Activated CD4-positive, alpha-beta T cell treated with anti-CD3 and anti-CD28 coated beads, Interleukin-2, amount 50 U/mL, for 1 hour (primary cell): ENCODE measurements at places on chromosomes 16 and 17.

GRCh38 chr17:78789663-78790181, 7.6 kb upstream of the CYTH1 start:
- DNase-seq: peak; percentile 72

- no peak for DNase-seq
Measured at GRCh38 chr16:80681436-80681835, 123.0 kb downstream of the CDYL2 start.

- DNase-seq: no peak
Measured at GRCh38 chr17:80573701-80574100, 29.1 kb downstream of the RPTOR start.

DNA sequence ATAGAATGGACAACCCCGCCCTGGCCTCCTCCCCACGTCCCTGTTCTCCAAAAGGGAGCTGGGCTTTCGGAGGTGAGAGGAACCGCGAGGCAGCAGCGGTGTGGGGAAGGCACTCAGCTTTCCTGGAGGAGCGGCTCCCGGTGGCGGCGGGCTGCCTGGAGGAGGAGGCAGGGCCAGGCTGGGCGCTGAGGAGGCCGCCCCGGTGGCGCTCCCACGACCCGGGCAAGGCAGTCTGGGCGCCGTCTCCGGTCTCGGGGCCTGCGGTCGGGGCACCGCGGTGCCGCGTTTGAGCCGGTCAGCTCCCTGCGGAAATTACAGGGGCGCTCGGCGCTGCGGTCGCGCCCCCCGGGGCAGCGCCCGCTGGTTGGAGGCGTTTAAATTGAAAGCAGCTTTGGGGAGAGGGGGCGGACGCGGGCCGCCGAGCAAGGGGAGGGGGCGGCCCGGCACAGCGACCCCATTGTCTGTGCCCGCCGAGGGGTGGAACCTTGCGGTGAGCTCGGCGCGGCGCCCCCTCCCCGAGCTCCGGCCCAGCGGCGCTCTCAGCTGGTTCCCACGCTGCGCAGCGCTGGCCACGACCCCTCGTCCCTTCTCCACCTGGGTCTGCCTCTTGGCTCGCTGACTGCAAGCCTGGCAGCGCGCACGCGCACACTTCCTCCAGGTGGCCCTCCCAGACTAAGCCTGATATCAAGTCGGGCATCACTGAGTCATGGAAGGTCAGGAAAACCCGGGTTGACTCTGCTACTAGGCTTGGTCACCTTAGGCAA, 58.7 kb upstream of the DLX4 start:
- no peak for DNase-seq

GRCh38 chr17:8944748-8945147, 20.8 kb downstream of the PIK3R5 start:
- no peak for DNase-seq

- DNase-seq: no peak
Measured at GRCh38 chr17:78537217-78537860, 39.9 kb downstream of the DNAH17 start.

DNA sequence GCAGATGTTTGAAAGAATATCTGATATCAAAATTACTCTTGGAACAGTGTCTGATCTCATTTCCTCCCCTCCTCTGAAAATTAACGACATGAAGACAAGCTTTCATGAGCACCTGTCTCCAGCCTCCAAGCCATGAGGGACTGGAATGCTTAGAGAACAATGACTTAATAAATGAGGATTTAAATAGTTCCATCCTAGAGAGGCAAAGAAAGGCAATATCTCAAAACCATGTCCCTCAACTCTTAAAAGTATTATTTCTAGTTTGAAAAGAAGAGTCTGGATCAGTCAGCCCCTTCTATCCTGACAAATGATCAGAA, 137.5 kb downstream of the ANKFN1 start:
- DNase-seq: no peak

GRCh38 chr17:16662936-16663335, 9.3 kb upstream of the ZNF624 start:
- no peak for DNase-seq

DNA sequence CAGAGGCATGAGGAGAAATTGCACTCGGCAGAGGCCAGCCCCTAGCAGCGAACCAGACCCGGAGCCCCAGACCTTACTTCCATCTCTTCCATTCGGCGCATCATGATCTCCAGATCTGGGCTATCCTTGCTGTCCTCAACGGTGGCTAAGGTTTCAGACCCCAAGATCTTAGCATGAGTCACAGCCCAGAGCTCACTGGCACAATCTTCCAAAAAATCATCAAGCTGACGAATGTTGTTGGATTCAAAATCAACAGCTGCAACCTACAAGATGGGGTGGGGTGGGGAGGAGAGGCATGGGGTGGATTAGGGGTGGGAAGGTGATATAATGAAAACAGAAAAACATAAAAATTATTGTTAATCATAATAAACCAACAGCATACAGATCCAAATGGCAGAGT, 39.7 kb upstream of the PITPNM3 start:
- DNase-seq: no peak

GRCh38 chr16:86252596-86252995, 257.7 kb upstream of the FOXF1 start:
- no peak for DNase-seq

DNA sequence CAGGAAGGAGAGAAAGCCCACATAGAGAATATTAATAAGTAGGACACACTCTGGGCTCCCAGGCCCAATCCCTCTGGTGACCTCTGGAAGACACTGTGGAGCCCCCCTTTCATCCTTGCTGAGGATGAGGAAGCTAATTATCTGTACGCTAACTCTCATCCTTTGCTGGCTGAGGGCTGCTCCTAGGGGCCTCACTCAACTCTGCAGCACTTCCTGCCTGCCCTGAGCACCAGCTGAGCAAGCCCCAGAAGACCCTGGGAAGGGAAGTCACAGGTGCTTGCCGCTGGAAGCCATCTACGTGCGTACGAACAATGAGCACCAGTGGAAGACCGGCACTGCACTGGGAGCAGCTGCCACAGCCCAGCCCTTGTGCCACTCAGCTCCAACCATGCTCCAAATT, 145.8 kb upstream of the CDH5 start:
- DNase-seq: no peak

DNA sequence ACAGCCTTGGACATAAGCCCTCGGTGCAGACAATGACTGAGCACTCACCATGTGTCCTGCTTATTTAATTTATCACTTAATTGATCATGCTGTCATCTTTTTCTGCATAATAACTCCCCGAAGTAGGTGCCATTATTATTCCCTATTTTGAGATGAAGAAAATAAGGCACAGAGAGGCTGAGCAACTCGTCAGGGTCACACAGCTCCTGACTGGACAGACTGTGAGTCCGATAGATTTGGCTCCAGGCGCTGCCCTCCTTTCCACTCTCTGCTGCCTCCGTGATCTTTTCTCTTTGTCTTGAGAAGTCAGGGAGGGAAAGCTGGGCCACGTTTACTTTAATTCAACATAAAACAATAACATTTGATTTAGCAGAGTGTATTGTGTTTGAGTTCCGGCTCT, 19.0 kb upstream of the N4BP1 start:
- no peak for DNase-seq

DNA sequence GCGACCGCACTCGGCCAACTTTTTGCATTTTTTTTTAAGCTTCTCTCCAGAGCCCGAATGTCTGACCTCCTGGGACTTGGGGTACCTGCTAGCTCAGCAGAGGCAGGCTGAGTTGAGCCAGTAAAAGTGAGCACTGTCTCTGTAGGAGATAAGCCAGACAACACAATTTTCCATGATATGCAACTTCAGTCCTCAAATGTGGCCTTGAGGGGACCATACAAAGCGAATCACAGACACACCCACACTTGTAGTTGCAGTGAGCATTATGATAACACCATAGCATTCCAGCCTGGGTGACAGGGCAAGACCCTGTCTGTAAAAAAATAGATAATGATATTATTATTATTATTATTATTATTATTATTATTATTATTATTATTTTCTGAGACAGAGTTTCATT, 2.6 kb downstream of the DPEP2 start:
- DNase-seq: no peak

DNA sequence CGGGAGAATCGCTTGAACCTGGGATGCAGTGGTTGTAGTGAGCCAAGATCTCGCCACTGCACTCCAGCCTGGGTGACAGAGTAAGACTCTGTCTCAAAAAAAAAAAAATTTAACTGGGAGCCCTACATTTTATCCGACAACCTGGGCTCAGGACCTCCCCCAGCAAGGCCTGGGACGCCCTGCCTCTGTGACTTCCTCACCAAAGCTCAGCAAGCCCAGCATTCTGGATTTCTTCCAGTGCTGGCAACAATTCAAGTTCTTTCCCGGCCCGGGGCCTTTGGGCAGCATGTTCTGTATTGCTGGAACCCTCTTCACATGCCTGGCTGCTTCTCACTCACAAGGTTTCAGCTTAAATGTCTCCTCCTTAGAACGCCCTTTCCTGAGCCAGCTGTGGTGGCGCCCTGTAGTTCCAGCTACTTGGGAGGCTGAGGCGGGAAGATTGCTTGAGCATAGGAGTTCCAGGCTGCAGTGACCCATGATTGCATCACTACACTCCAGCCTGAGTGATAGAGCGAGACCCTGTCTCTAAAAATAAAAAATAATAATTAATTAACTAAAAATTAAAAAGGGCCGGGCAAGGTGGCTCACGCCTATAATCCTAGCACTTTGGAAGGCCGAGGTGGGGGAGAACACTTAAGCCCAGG, 15.9 kb upstream of the MEIOB start:
- DNase-seq: no peak

DNA sequence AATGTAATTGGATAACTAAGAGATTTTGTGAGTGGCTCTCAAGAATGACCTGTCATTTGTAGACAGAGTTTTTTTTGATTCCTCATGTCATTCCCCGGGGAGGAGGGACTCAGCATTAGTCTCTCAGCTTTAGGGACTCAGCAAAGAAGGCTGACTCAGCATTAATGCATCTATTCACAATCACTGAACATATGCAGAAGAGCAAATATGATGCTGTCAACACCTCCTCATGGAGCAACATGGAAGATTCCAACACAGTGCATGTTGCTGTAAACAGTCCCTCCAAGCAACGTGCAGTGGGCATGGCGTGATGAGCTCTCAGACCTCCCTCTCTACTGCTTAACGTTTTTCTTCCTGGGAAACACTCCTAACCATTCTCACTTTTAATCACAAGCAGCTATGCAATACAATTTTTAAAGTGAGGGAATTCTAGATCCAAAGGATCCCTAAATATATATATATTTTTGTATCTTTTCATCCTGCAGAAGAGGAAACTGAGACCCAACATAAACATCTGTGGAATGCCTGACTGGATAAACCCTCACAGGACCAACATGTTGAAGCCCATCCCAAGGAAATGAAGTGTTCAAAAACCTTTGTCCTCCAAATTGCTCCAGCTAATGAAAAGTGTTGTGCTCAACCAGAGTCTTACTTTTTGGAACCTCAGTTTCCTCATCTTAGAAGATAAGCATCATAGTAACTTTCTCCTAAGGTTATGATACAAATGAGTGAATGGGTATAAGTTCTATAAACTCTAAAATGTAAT, 38.9 kb downstream of the TMEM100 start:
- DNase-seq: no peak

- peak; percentile 21 for DNase-seq
Measured at GRCh38 chr16:81204798-81205680, 33.5 kb upstream of the BCO1 start.
